ENCODE measurements at places on chromosomes 13 and 19.

GRCh38 chr13:71454509-71454908 lies 412.5 kb downstream of the DACH1 start:
- no peak for ATAC-seq

DNA sequence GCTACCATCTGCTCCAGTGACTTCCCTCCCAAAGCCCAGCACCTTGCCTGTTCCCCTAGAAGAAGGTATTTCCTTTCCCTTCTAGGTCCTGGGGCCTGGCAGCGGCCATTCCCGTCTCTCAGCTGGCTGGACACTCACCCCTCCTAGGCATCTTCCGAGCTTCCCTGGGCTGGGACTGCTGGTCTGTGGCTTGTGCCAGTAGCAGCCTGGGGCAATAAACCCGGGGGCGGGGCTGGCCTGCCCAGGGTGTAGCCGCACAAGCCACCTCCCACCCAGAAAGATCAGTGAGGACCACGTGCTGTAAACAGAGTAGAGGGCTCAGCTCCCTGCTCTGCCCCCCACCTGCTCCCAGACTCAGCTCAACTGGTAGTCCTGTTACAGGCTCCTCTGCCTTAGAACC lies 15.0 kb downstream of the LIPE start:
- ATAC-seq: no peak

GRCh38 chr13:80083853-80084676 lies 256.9 kb downstream of the SPRY2 start:
- peak; percentile 81 for ATAC-seq

DNA sequence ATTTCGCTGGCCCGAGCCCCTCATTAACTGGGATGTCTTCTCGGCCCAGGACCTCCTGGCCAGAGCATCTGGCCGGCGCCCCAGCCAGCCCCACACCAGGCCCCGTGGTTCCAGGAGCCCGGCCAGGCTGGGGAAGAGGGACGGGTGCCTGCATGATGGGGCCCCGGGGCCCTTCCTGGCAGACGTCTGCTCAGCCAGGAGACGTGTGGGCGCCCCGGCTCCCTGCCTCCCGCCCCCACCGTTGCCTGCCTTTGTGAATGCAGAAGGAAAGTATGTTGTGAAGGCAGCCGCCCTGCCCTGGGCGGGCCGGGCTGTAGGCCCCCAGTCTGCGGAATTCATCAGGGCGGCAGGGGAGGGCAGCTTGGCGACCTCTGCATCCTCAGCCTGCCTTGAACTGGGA lies 4.4 kb upstream of the COMP start:
- ATAC-seq: peak; percentile 35

- peak; percentile 88 for ATAC-seq
Measured at GRCh38 chr19:57888560-57889231, at the start of gene ZNF814. Gene ZNF814 (minus strand): TSS chr19:57889037. CDS start chr19:57888802, 235 bp downstream.

DNA sequence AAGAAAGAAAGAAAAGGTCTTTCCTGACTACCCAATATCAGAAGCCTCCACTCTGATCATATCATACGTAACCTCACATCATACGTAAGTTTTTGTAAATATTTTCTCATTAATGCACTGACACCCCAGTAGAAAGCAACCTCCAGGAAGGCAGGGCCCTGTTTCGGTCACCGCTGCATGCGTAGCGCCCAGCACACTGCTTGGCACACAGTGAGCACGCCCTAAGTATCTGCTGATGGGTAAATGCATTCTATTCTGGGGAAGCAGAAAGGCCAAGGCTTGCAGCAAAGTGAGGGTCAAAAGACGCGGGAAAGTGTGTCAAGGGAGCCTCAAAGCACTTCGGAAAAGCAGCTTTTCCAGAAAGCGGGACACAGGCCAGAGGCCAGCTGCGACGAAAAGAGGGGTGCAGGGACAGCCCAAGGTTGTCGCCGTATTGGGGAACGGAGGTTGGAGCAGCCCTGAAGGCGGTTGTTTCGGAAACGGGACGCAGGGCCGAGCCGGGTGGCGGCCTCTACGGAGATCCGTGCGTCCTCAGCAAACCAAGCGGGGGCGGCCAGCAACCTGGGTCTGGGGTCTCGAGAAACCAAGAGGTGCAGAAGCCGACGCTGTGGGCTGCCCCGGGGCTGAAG lies 463 bp downstream of the SUGP1 start:
- peak; percentile 11 for ATAC-seq

GRCh38 chr13:76380446-76381065 lies 505.6 kb downstream of the KCTD12 start:
- no peak for ATAC-seq

DNA sequence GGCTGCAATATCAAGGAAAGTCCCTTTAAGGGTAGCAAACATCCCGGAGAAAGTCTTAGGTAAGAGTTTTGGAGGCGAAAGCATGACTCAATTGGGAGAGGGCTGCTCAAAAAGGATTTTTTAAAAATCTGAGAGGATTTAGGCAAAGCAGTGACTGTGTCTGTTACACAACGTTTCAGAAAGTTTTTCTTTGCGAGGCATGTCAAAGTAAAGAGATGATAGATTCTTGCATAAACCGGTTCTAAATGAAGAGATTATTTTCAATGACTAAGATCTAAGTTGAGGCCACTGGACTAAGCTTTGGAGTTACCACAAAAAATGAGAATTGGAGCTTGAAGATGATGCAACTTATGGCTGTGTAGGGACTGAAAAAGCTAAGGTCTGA lies 43.7 kb upstream of the ENOX1 start:
- no peak for ATAC-seq

- ATAC-seq: no peak
Measured at GRCh38 chr13:69243366-69243765, 864.3 kb upstream of the ATXN8OS start.
